ENCODE measurements at places on chromosomes 6 and 20. TPM values are rescaled to one million over a fixed set of nuclear protein-coding genes. Genes with fewer than 3 reads are reported as not detected.

Gene ZFP57
- not detected for total RNA-seq

Gene OR2J3
- total RNA-seq = not detected

Gene SCRT2
- not detected for total RNA-seq

Gene KIFC1
- total RNA-seq = 0.61 TPM

Gene LY6G6D
- total RNA-seq = not detected

Gene KATNA1
- total RNA-seq = 18.2 TPM

Gene POPDC3
- not detected for total RNA-seq

Gene GTSF1L
- total RNA-seq = not detected

DNA sequence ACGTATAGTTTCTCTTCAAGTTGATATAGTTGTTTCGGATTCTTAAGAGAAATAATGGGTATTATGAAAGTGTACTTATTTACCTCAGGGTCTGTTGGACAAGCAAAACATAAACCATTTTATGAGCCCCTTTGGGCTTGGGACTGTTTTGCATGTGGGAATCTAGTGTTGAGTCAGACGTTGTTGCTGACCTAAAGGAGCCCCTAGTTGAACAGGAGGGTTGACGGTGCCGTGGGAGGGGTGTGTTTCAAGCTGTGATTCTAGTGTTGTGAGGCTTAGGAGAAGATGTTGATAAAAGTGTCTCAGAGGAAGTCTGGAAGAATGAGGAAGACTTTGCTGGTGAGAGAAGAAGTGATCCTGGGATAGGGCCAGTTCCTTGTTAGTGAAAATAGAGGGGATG, 140.0 kb downstream of the ARID1B start:
- no peaks in the 10 kb centered on the region for H3K36me3 ChIP-seq
- H3K27ac ChIP-seq = no peak overlapping the region
- peaks cover 30% of the 10 kb centered on the region for H3K4me1 ChIP-seq
- H3K4me3 ChIP-seq = no peak overlapping the region

DNA sequence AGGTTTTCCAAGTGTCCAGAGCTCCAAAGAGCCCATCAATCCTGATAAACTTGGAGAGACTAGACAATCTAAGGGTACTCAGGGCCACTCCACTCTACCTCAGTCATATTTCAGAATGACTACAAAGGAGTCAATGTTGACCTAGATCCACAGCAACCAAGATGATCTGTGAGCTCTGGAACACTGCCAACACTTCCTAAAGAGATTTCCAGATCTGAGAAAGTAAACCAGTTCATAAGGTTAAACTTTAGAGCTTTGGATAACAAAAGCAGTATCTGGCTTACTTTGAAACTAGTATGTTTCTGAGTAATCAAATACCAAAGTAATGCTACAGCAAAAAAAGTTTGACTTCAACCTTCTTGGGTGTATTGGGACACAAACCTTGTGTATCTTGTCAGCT, 122.7 kb downstream of the BTBD9 start:
- H3K36me3 ChIP-seq = no peaks in the 10 kb centered on the region
- H3K27ac ChIP-seq = no peak overlapping the region
- H3K4me3 ChIP-seq = no peak overlapping the region
- peaks cover 15% of the 10 kb centered on the region for H3K4me1 ChIP-seq
- H3K27me3 ChIP-seq = no peaks in the 10 kb centered on the region

DNA sequence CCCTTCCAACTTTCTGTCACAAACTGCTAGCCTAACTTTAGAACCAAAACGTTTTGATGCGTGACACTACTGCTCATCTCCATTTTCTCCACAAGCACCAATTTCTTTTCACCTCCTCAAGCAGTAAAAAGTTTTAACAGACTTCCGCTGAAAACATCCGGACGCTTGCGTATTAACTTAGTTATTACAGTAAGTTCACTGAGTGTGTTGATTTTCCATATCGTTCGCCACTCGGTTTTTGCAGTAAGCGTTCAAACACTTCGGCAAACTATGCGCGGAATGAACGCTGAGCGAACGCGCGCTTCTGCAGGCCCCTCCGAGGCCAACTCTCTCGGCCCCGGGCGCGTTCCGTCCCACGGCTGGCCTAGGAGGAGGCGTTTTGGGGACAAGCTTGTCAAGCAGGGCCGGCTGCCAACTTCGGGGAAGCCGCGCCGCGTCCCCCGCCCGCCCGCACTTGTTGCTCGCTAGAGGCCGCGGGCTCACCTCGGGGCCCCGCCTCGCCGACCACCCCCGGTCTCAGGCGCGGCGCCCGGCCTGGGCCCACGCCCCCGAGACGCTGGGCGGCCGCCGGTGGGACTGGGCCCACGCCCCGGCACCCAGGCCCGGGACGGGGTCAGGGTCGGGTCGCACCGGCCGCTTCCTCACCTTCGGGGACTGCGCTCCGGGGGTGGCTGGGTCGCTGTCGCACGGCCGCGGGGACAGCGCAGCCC, 945 bp downstream of the PHF10 start:
- peak; percentile 76 for DNase-seq
- peaks cover 49% of the 10 kb centered on the region for H3K4me1 ChIP-seq
- H3K4me3 ChIP-seq = peak overlapping the region; percentile 90
- H3K27me3 ChIP-seq = no peaks in the 10 kb centered on the region
- peak overlapping the region; percentile 85 for H3K27ac ChIP-seq

- DNase-seq = no peak
- no peaks in the 10 kb centered on the region for H3K36me3 ChIP-seq
- H3K4me1 ChIP-seq = peaks cover 9% of the 10 kb centered on the region
Measured at GRCh38 chr6:36786055-36786675, 53.1 kb downstream of the CPNE5 start.

- H3K27me3 ChIP-seq = no peaks in the 10 kb centered on the region
- H3K4me3 ChIP-seq = no peak overlapping the region
- no peaks in the 10 kb centered on the region for H3K36me3 ChIP-seq
- no peaks in the 10 kb centered on the region for H3K4me1 ChIP-seq
- H3K27ac ChIP-seq = no peak overlapping the region
Measured at GRCh38 chr6:122079916-122080315, 319.5 kb upstream of the HSF2 start.

DNA sequence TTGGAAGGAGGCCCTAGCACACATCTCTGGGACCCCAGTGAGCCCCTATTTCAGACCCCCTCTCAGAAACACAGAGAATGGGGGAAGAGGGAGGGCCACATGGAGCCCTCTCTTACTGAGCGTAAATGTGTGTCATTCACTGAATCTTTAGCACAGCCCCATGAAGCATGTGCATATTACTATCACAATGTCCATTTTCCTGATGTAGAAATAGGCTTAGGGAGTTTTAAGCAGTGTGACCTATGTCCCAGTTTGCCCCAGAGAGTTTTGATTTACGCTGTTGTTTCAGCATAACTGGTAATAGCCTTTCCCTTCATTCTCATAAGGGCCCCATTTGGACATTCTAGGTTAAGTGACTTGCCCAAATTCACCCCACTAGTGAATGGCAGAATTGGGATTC, 25.0 kb upstream of the TCP11 start:
- DNase-seq = no peak
- H3K27me3 ChIP-seq = no peaks in the 10 kb centered on the region
- no peak overlapping the region for H3K27ac ChIP-seq
- no peaks in the 10 kb centered on the region for H3K36me3 ChIP-seq
- no peaks in the 10 kb centered on the region for H3K4me1 ChIP-seq

GRCh38 chr20:60206259-60206658, 248.0 kb downstream of the CDH26 start:
- H3K4me1 ChIP-seq = no peaks in the 10 kb centered on the region
- no peaks in the 10 kb centered on the region for H3K36me3 ChIP-seq
- no peak overlapping the region for H3K4me3 ChIP-seq

DNA sequence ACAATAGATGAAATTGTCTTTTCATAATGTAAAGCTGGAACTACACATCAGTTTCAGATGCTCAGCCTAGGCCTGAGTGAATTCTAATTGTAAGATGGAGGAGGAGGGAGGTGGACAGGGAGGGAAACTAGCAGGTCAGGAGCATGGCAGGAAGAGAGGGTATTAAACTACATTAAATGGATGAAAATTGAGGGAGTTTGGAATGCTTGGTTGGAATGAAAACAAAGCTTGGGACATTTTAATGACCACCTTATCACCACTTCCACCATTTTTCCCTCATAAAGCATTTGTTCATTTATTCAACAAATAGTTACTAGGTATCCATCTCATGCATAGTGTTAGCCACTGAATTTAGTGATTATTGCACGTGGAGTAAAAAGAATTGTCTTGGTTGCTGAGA, 65.0 kb downstream of the KIZ start:
- H3K4me1 ChIP-seq = no peaks in the 10 kb centered on the region
- H3K27ac ChIP-seq = no peak overlapping the region
- H3K27me3 ChIP-seq = no peaks in the 10 kb centered on the region
- H3K36me3 ChIP-seq = no peaks in the 10 kb centered on the region
- no peak for DNase-seq

- H3K36me3 ChIP-seq = peaks cover 57% of the 10 kb centered on the region
- H3K4me3 ChIP-seq = no peak overlapping the region
- DNase-seq = no peak
- no peaks in the 10 kb centered on the region for H3K27me3 ChIP-seq
Measured at GRCh38 chr20:36243726-36244125, 7.4 kb downstream of the AAR2 start.

DNA sequence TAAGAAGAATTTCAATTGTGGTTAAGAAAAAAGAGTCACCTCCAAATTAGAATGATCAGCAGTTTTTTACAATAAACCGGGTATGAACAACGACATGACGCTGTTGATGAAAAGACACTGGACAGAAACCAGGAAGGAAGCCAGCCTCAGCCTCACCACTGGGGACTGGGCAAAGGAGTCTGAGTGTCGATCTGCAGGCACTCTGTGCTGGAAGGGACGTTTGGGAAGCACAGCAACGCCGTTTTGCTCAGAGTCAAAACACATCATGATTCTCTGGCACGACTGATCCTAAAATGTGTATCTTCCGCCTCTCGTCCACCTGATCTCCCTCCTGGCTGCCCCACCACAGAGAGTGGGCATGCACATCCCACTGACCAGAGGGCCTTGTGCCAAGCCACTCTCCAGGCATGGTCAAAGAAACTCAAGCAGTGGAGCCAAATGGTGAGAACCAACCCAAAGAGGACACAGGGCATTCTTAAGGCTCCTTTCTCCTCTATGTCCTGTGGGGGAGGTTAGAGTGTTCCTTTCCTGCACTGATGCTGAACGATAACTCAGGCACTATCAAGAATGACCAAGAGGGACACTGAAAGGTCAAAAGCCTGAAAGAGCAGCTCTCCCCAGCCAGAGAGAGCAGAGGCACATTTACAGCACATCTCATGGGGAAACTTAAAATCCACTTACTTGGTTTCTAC, 68.8 kb downstream of the AGPAT4 start:
- H3K36me3 ChIP-seq = no peaks in the 10 kb centered on the region
- DNase-seq = no peak
- no peaks in the 10 kb centered on the region for H3K27me3 ChIP-seq

GRCh38 chr6:112946051-112946450, 598.9 kb downstream of the RFPL4B start:
- H3K27ac ChIP-seq = no peak overlapping the region
- no peak overlapping the region for H3K4me3 ChIP-seq
- no peaks in the 10 kb centered on the region for H3K36me3 ChIP-seq
- H3K27me3 ChIP-seq = no peaks in the 10 kb centered on the region

- no peaks in the 10 kb centered on the region for H3K36me3 ChIP-seq
- H3K4me3 ChIP-seq = peak overlapping the region; percentile 64
- DNase-seq = peak; percentile 66
- no peaks in the 10 kb centered on the region for H3K27me3 ChIP-seq
- peaks cover 61% of the 10 kb centered on the region for H3K4me1 ChIP-seq
Measured at GRCh38 chr20:32483351-32484224, 101.5 kb downstream of the NOL4L start.

- H3K27ac ChIP-seq = no peak overlapping the region
- H3K4me1 ChIP-seq = no peaks in the 10 kb centered on the region
- no peak overlapping the region for H3K4me3 ChIP-seq
- DNase-seq = no peak
- H3K27me3 ChIP-seq = no peaks in the 10 kb centered on the region
Measured at GRCh38 chr6:125230674-125231073, 71.1 kb downstream of the HDDC2 start.

- H3K4me3 ChIP-seq = no peak overlapping the region
- no peak overlapping the region for H3K27ac ChIP-seq
- H3K4me1 ChIP-seq = no peaks in the 10 kb centered on the region
- no peaks in the 10 kb centered on the region for H3K27me3 ChIP-seq
Measured at GRCh38 chr6:65830151-65830550, 123.1 kb upstream of the EYS start.

- H3K27me3 ChIP-seq = no peaks in the 10 kb centered on the region
- H3K27ac ChIP-seq = no peak overlapping the region
- peaks cover 66% of the 10 kb centered on the region for H3K36me3 ChIP-seq
- H3K4me1 ChIP-seq = peaks cover 54% of the 10 kb centered on the region
- H3K4me3 ChIP-seq = no peak overlapping the region
Measured at GRCh38 chr20:48735112-48735511, 92.7 kb downstream of the PREX1 start.

GRCh38 chr6:116471531-116471930, 10.4 kb downstream of the CALHM6 start:
- DNase-seq = no peak
- H3K27me3 ChIP-seq = no peaks in the 10 kb centered on the region
- no peak overlapping the region for H3K27ac ChIP-seq
- H3K4me1 ChIP-seq = peaks cover 20% of the 10 kb centered on the region

GRCh38 chr6:37056439-37057127, 51.1 kb downstream of the FGD2 start:
- H3K27ac ChIP-seq = no peak overlapping the region
- no peaks in the 10 kb centered on the region for H3K36me3 ChIP-seq
- no peak overlapping the region for H3K4me3 ChIP-seq
- H3K27me3 ChIP-seq = no peaks in the 10 kb centered on the region

DNA sequence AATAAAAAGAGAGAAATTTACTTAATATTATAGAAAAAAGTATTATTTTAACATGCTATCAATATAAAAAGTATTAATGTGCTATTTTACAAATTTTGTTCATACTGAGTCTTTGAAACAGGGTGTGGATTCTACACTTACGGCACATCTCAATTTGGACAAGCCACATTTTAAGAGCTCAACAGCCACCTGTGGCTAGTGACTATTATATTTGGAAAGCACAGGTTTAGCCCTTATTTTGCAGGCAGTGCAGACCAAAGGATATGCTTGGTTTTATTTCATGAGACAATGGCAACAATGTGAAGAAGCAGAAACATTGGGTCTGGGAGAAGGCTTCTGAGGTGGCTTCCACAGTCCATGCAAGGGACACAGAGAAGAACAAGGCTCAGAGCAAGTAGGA, 74.6 kb downstream of the BACH2 start:
- H3K4me1 ChIP-seq = peaks cover 30% of the 10 kb centered on the region
- H3K4me3 ChIP-seq = no peak overlapping the region
- H3K36me3 ChIP-seq = no peaks in the 10 kb centered on the region
- no peak overlapping the region for H3K27ac ChIP-seq

DNA sequence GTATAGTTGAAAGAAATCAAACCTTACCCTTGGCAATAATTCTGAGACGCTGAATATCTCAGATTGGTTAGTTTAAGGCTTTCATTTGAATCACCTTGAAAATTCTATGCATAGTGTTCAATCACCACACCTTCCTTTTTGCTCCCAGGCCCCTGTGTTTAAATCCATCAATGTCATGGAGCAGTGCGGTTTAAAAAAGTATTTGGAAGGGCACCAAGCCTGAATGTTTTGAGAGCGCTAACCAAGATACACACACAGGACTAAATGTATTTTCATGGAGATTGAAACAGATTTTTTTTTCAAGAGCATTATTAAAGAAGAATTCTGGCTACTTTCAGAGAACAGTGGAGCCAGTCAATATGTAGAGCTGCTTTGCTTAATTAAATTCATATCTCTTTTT, 195.7 kb downstream of the CENPW start:
- H3K4me1 ChIP-seq = no peaks in the 10 kb centered on the region
- H3K36me3 ChIP-seq = no peaks in the 10 kb centered on the region
- H3K4me3 ChIP-seq = no peak overlapping the region
- no peaks in the 10 kb centered on the region for H3K27me3 ChIP-seq
- no peak overlapping the region for H3K27ac ChIP-seq
- no peak for DNase-seq

Measured in CD4-positive, alpha-beta memory T cell (primary cell).